Left forelimb (tissue), 1 donor: ENCODE measurements at places on chromosomes 13 and 19.

- DNase-seq = no peak
Measured at GRCh38 chr13:44969551-44970484, 19.5 kb downstream of the NUFIP1 start.

DNA sequence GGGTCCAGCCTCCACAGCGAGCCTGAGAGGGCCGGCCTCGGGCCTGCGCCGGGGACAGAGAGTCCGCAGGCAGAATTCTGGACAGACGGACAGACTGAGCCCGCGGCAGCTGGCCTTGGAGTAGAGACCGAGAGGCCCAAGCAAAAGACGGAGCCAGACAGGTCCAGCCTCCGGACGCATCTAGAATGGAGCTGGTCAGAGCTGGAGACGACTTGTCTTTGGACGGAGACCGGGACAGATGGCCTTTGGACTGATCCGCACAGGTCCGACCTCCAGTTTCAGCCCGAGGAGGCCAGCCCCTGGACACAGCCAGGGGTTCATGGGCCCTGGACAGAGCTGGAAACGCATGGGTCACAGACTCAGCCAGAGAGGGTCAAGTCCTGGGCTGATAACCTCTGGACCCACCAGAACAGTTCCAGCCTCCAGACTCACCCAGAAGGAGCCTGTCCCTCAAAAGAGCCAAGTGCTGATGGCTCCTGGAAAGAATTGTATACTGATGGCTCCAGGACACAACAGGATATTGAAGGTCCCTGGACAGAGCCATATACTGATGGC is 490 bp downstream of the ITPKC start:
- DNase-seq = peak; percentile 73

- no peak for DNase-seq
Measured at GRCh38 chr13:53336441-53337160, 308.0 kb downstream of the OLFM4 start.

- DNase-seq = no peak
Measured at GRCh38 chr19:46678110-46678732, 17.2 kb upstream of the DACT3 start.

GRCh38 chr19:49793561-49793840 is 19.6 kb downstream of the FUZ start:
- no peak for DNase-seq

GRCh38 chr19:4089400-4089908 is 22.8 kb upstream of the ZBTB7A start:
- DNase-seq = peak; percentile 53

- DNase-seq = no peak
Measured at GRCh38 chr19:18496167-18496979, 25.5 kb downstream of the ELL start.

DNA sequence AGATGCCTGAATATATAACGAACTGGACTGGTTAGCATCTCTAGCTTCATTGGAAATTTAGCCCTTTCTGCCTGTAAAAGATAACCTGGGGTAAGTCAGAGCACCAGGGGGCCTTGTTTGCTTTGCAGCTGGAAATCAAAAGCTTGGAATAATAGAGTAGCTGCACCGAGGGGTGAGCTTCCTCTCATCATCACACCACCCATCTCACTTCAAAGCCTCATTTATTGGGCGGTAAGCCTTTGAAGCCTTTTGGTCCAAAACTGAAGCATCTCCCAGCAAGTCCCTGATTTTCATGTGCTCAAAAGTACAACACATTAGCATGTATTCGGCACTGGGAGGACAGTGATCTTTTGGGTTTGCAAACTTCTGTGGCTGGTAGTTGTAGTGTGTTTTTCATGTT is 405.1 kb downstream of the FOXO1 start:
- DNase-seq = no peak

GRCh38 chr13:76663592-76664335 is 222.4 kb downstream of the KCTD12 start:
- DNase-seq = no peak

DNA sequence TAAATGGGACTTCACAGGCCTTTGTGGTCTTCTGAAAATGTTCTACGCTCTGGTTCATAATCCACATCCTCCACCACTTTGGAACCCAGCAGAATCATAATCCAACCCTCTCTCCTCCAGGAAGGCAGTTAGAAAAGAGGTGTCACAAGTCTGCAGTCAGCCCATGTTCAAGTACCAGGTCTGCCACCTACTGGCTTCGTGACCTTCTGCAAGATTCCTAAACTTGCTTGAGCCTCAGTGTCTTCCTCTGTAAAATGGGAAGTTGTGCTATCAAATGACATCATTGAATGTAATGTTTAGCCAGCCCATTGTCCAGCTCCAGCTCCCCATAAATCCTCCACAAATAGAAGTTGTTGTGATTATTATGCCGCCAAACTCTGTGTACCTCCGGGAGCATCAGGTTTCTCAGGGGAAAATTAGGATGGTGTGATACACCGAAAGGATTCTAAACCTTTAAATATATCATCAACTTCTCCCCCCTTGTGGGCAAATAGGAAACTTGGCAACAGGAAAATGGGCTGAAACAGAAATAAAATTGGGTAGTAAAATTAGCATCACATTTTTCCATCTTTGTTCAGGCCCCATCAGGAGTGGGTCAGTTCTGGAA is 109.7 kb downstream of the NUFIP1 start:
- no peak for DNase-seq

GRCh38 chr13:50810998-50811397 is 32.5 kb downstream of the DLEU7 start:
- DNase-seq = no peak

GRCh38 chr19:7994114-7994513 is 11.3 kb downstream of the ELAVL1 start:
- DNase-seq = no peak

DNA sequence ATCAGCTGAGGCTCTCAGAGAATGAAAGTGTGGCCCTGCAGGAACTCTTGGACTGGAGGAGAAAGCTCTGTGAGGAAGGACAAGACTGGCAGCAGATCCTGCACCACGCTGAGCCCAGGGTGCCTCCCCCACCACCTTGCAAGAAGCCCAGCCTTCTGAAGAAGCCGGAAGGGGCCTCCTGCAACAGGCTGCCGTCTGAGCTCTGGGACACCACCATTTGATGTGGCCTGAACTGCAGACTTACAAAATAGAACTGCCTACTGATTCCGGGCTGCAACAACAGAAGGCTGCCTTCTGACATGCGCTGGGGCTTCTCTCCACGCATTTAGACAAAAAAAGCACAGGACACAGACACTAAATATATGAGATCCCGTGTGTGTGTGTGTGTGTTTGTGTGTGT is 577.2 kb downstream of the MYO16 start:
- DNase-seq = no peak

- DNase-seq = no peak
Measured at GRCh38 chr19:9721861-9722260, 46.7 kb downstream of the ZNF846 start.

DNA sequence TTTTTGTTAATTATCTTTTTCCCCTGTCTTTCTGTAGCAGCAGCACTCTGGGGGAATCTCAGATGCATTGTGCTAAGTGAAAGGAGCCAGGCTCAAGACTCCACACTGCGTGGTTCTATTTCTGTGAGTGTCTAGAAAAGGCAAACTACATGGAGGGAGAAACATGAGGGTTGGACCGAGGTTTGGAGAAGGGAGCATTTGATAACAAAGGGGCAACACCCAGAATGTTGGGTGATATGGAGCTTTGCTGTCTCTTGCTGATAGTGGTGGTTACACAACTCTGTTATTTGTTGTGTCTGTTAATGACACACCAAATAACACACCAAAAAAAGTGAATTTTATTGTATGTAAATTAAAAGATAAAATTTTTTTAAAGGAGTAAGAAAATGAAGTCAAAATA is 107.8 kb downstream of the COL4A2 start:
- no peak for DNase-seq

DNA sequence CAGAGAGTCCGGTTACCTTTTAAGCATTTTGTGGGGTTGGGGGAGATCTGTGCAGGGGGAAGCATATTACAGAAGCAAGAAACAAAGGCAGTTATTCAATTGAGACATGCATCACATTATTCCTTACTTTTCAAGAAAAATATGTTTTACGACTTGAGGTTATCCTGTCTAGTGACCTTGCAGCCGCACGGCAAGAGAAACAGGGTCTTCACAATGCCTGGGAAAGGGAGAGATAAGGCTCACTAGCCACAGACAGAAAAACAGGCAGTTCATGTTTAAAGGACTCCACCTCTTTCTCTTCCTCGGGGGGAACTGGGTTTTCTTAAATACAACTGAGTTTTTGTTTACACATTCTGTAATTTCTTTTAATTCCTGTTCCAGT is 536 bp upstream of the NCR1 start:
- no peak for DNase-seq

DNA sequence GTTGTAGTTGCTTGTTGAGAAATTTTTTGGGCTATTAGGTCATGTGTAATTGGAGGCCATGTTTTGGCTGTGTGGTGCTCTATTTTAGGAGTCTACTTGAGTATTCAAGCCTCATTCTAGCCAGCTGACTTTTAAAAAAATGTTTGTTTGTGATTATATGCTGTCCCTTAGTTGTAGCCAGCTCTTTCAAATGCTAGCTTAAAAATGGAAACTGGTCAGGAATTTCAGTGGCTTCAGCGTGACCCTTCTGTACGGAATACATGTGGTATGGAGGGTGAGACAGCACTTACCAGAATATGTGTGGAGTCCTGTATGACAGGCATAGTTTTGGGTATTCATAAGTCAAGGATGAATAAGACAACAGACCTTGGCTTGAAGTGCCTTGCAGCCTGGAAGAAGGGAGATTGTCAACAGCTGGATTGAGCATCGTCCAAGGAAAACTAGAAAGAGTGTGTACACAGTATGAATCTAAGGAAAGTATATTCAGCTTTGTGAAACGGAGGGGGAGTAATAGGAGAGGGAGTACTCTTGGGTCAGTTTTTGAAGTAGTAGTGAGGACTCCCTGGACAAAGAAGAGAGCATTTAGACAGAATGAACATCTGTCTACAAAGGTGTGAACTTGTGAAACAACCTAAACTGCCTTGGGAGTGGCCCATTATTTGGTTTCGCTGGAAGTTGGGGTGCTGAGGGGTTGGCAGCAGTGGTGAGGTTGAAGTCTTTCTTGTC is 20.0 kb upstream of the WTIP start:
- no peak for DNase-seq

DNA sequence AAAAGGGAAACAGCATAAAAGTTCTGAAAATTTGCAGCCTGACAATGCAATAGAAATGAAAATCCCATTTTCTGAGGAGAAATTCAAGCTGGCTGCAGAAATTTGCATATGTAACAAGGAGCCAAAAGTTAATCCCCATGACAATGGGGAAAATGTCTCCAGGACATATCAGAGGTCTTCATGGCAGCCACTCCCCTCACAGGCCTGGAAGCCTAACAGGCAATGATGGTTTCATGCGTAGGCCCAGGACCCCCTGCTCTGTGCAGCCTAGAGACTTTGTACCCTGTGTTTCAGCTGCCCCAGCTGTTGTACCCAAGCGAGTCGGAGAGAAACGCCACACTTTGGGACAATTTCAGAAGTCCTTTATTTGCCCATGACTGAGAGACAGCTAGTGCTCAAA is 701.3 kb upstream of the KLHL1 start:
- no peak for DNase-seq

DNA sequence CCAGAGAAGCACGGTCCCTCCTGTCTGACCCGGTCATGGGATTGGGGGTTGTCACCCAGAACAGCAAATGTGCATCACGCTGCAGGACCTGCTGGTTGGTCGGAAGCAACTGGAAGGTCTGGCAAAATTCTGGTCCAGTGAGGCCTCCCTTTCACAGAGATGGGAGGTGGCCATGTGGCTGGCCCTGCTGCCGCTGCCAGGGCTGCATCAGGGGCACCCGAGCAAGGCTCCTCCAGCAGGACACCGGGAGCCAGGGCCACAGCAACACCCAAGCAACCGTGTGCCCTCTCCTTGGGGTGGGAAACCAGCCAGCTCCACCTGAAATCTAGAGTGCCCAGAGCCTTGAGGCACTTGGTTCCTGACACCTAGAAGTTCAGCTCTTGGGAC is 11.5 kb upstream of the GAS6 start:
- no peak for DNase-seq

DNA sequence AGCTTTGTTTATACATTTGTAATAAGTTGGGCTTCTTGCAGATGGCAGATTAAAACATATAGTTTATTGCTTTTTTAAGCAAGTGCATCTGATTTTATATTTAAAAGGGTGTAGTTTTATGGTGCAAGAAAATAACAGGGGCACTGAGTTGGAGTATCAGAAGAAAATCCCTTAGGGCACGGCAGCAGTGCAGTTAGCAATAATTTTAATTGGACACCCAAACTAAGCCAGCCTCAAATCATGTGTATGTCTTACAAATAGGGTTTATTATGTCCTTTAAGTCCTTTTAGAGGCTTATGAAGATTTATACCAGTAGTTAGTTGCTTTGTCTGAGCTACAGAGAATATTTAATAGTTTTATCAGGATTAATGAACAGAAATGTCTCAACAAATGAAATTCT is 57.5 kb downstream of the GPC6 start:
- DNase-seq = no peak
